ENCODE measurements at places on chromosomes 2 and 18.

GRCh38 chr2:135311268-135311667 is 219.8 kb downstream of the ZRANB3 start:
- no peak for DNase-seq

GRCh38 chr2:134169788-134170187 is 84.1 kb upstream of the MGAT5 start:
- no peak for DNase-seq

GRCh38 chr18:24397131-24397693 is 412 bp downstream of the OSBPL1A start:
- peak; percentile 76 for DNase-seq

GRCh38 chr2:200943527-200944105 is 19.8 kb downstream of the ORC2 start:
- no peak for DNase-seq

DNA sequence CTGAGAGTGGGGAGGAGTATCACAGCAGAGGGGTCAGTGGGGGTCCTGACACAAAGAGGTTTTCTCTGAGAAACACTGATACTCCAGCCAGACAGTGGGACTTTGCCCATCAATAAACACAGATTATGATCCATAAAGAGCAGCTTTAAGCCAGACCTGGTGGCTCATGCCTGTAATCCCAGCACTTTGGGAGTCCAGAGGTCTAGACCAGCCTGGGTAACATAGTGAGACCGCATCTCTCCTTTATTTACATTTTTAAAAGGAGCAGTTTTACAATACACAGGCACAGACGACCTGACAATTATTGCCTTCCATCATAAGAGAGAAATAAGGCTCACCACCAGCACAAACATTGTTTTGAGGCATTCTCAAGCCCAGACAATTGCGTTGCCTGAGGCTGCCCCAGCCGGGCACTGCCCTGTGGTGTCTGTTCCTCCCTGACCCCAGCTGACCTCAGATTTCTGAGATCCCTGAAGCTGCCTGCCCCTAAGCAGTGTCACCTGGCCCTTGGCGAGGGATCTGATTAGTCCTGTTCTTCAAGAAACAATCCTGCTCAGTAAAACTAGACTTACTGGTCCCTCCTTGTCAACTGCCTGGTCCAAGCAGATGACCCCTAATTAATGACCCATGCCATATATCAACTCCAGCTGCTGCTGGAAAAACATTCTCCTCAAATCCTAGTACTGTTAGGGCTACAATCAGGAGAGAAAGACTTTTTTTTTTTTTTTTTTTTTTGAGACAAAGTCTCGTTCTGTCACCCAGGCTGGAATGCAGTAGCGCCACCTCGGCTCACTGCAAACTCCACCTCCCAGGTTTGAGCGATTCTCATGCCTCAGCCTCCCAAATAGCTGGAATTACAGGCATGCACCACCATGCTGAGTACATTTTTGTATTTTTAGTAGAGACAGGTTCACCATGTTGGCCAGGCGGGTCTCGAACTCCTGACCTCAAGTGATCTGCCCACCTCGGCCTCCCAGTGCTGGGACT is 59.4 kb upstream of the SOS1 start:
- no peak for DNase-seq

DNA sequence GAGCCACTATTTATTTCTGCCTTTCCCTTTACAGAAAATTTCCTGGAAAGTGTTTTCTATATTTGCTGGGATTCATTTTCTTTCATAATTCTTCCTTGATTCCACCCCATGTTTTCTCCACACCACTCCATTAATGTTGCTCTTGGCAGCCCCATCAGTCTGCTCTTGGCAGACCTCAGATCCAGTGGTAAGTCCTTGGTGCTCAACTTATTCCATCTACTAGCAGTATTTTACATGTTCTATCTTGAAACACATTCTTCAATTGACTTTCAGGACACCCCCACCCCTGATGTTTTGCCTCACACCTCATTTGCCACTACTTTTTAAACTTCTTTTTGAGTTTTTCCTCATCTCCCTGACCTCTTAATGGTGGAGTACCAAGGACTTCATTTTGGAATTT is 65.0 kb downstream of the HNMT start:
- no peak for DNase-seq

DNA sequence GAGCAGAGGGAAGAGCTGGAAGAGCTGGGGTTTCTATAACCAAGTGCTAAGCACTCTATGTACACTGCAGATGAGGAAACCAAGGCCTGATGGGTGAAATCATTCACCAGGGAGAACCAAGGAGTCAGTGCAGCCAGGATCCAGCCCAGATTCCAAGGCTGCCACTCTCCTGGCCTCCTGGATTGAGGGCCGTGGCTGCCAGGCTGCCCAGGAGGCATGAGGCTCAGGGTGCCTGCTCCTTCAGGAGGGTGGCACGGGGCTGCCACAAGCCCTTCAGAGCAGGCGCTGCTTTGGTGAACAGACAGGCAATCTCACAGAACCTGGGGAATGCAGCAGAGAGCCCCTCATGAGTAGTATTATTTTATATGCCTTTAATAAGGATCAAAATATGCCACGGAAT is 293.7 kb upstream of the HDAC4 start:
- DNase-seq: no peak

GRCh38 chr2:218658671-218659257 is 659 bp downstream of the ZNF142 start:
- peak; percentile 52 for DNase-seq

DNA sequence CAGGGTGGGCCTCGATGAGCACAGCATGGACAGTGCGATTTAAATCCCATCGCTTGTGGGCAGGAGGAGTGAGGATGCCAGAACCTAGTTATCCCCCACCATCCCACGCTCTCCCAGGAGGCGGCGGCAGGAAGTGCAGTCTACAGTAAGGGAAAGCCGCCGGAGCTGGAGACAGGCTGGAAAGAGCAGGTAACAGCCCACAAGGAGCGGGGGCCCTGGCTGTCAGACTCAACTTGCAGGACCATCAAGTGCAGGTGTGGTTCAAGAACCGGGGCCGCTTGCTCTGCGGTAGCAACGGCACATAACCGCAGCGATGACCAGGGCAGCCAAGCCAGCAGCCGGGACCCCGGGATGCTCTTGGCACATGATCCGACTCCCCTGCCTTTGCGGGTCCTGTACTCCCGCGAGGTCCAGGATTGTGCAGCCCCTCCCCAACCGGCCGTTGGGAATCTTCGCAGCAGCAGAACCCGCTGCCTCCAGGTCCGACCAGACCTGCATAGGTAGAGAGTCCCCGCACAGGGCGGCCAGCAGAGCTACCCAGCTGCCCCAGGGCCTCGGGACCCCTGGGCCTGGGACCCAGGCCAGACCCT is 82.1 kb downstream of the BIN1 start:
- peak; percentile 47 for DNase-seq

DNA sequence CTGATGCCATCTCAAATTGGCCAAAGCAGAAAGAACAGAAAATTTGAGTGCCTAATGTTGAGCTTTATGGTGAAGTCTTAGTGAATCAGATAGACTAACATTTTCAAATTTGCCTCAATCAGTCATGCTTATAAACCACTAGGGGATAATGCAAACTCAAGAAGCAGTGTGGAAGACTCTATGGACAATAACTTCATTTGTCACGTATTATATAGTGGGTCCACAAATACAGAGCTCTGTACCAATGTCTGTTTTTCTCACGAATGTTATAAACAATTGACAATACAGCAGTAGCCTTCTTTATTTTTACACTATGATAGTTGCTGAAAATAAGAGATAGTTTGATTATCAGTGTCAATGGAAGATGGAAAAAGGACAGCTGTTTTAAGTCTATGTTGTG is 190.8 kb upstream of the SLC8A1 start:
- DNase-seq: no peak

- no peak for DNase-seq
These were observed 33.9 kb downstream of the COX7A2L start for GRCh38 chr2:42327125-42327524.

- no peak for DNase-seq
These were observed 58.8 kb upstream of the CAPN13 start for GRCh38 chr2:30865892-30866681.

GRCh38 chr2:73920577-73921545 is 5.8 kb upstream of the DGUOK start:
- DNase-seq: peak; percentile 43

DNA sequence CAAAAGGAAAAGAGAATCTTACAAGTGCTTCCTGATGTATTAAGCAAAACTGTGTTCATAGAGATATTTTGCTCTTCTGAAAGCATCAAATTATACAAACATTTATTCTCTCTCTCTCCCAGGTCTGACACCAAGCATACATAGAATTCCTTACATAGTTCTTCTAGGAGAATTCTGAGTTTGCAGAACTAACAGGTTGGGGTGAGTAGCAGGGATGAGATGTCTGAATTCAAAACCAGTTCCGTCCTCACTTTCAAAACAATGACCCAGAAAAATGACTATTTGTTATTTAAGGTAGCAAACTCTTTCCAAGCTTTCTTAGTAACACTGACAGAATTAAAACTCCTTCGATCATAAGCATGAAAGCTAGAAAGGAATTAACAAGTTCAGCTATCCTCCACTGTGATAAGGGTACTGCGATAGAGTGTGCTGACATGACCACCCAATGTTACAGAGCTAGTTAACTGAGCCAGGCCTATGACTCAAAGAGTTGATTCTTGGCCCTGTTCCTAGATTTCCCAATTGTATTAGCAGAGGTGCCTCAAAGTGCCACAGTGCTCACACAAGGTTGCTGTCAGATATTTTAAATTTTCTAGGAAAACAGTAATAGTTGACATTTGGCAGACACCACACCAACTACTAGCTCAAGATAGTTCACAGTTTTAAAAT is 85.8 kb upstream of the SETBP1 start:
- DNase-seq: peak; percentile 59

GRCh38 chr2:100537918-100538317 is 24.9 kb upstream of the PDCL3 start:
- no peak for DNase-seq

GRCh38 chr18:40867459-40867858 is 1087.6 kb upstream of the PIK3C3 start:
- DNase-seq: no peak

DNA sequence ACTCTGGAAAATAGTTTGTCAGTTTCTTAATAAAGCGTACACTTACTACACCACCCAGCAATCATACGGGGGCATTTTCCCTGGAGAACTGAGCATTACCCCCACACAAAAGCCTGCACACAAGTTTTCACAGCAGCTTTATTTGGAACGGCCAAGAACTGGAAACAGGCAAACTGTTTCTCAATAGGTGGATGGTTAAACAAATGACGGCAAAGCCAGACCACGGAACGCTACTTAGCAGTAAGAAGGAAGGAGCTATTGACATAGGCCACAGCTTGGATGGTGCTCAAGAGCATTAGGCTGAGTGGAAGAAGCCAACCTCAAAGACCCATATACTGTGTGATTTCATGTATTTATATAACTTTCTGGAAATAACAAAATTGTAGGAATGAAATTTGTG is 9.0 kb downstream of the MALL start:
- peak; percentile 78 for DNase-seq

Data from Daoy (cell line).